ENCODE measurements at places on chromosomes 3 and 15.

GRCh38 chr3:52600258-52600657 is 63.9 kb downstream of the UQCC5 start:
- DNase-seq: no peak

DNA sequence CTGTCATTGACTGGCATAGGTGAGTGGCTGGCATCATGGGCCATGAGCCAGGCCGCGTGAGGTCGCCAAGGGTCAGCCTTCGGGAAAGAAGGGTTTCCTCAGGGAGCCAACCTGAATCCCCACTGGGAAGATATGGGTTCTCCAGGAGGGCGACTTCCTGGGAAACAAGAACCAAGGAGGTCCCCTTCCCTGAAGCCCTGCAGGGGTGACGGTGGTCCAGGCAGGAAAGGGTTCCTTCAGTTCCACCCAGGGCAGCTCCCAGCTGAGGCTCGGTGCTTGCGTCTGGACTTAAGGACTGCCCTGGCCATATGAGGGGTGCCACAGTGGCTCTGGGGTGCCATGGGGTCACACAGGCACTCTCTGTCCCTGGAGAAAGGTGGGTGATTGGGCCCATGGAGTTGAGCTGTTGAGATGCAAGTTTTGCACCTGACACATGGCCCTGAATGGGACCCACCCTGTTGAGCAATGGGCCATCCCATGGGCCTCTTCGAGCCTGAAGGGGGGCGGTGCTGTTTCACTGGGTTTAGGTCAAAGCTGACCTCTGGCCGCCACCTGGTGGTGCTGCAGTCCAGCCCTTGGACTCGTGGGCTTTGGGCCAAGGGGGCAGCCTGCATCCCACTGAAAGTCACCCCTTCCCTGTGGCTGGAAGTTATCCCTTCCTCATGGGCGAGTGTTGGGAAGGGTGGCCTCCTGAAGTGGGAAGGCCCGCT is 228.1 kb downstream of the SNRPN start:
- DNase-seq: no peak

DNA sequence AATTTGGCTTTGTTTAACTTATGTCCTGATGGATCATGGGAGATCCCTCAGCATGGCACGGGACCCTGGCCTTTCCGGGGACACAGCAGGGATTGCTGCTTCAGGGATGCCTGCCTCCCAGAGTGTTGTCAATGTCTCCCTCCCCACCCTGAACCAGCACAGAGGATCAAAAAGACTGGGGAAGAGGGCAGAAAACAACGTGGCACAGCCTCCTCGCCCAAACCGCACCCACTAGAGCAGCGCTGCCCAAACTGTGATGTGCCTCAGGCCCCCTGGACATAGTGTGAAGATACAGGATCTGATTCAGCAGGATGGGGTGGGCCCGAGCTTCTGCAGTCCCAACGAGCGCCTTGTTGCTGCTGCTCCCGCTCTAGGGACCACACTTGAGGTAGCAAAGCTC is 34.5 kb downstream of the SLC6A20 start:
- DNase-seq: no peak

- DNase-seq: peak; percentile 38
These were observed 42.8 kb downstream of the SSR3 start for GRCh38 chr3:156511987-156512677.

- no peak for DNase-seq
These were observed 13.1 kb upstream of the KCTD6 start for GRCh38 chr3:58478781-58479180.

DNA sequence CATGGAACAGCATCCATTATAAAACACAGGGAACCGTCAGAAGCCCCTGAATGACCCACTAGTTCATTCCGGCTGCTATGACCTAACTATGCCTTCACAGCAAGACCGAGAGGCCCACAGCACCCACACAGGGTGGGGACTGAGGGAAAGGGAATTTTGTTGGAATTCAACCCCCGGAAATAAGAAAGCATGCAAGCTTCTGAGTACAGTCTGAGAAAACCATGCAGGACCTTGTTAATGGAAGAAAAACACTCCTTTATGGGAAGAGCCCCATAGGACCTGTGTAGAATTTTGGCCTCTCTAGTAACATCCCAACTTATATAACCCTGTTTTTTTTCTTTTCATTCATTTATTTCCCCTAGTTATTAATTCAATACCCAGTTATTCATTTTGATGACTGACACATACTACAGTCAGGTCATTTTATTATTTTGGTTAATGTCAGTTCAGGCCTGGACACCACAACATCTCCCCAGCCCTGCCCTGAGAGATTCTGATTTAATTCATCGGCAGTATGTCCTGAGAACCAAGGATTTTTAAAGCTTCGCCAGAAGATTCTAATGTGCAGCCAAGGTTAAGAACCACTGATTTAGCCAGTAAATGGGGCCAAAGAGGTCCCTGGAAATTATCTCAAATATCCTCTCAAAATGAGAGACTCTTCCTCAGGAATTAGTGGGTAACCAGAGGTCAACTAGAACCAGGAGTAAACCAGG is 231.6 kb upstream of the GOLGA6L4 start:
- no peak for DNase-seq

- no peak for DNase-seq
These were observed 37.6 kb upstream of the EPHB3 start for GRCh38 chr3:184523825-184524615.

GRCh38 chr3:30042916-30043555 is 563.4 kb upstream of the TGFBR2 start:
- no peak for DNase-seq

All from SK-N-SH (cell line).